PC-3 (cell line): ENCODE measurements at places on chromosomes 5 and 9.

DNA sequence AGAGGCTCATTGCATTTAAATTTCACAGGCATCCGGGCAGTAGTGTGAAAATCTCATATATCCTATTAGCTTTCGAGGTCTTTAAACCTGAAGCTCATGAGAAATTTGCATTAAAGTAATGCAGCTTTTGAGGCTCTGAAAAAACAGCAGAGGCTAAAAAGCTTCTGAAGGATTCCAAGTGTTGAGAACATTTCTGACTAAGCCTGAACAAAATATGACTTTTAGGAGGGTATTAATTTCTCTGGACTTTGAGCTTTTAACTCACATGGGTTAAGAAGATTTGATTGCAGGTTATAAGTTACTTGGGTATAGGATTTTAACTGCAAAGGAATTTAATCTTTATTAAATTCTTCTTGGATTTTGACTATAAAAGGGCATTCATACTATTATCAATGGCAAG lies 743.9 kb downstream of the TLE1 start:
- no peak overlapping the region for H3K4me3 ChIP-seq
- no peaks in the 10 kb centered on the region for H3K4me1 ChIP-seq
- H3K27me3 ChIP-seq = no peaks in the 10 kb centered on the region
- no peak overlapping the region for H3K27ac ChIP-seq
- DNase-seq = no peak

GRCh38 chr9:119339056-119339455 lies 30.2 kb downstream of the BRINP1 start:
- no peak overlapping the region for H3K4me3 ChIP-seq
- no peak overlapping the region for H3K27ac ChIP-seq
- no peaks in the 10 kb centered on the region for H3K4me1 ChIP-seq
- no peaks in the 10 kb centered on the region for H3K27me3 ChIP-seq
- DNase-seq = no peak

DNA sequence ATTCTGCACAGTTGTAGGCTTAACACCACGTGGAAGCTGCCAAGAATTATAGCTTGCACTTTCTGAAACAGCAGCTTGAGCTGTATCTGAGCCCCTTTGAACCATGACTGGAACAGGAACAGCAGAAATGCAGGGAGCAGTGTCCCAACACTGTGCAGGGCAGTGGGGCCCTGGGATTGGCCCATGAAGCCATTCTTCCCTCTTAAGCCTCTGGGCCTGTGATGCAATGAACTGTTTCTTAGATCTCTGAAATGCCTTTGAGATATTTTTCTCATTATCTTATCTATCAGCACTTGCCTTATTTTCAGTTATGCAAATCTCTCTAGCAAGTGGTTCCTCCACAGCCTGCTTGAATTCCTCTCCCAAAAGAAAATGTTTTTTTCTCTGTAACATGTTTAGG lies 87.0 kb upstream of the MTAP start:
- H3K36me3 ChIP-seq = no peaks in the 10 kb centered on the region
- H3K27me3 ChIP-seq = no peaks in the 10 kb centered on the region
- H3K4me3 ChIP-seq = no peak overlapping the region
- H3K4me1 ChIP-seq = peaks cover 11% of the 10 kb centered on the region; the same call in 1 of the 2 replicates

GRCh38 chr5:110638970-110639902 lies 87.2 kb downstream of the TMEM232 start:
- no peak for DNase-seq
- no peak overlapping the region for H3K4me3 ChIP-seq
- no peaks in the 10 kb centered on the region for H3K27me3 ChIP-seq
- no peaks in the 10 kb centered on the region for H3K36me3 ChIP-seq
- no peak overlapping the region for H3K27ac ChIP-seq
- H3K4me1 ChIP-seq = no peaks in the 10 kb centered on the region

GRCh38 chr5:169785771-169786618 lies 148.9 kb downstream of the DOCK2 start:
- peaks cover 10% of the 10 kb centered on the region; the same call in 1 of the 2 replicates for H3K4me1 ChIP-seq
- H3K27ac ChIP-seq = no peak overlapping the region
- peak; percentile 32 for DNase-seq
- no peak overlapping the region for H3K4me3 ChIP-seq
- no peaks in the 10 kb centered on the region for H3K36me3 ChIP-seq

GRCh38 chr5:128111818-128112448 lies 28.4 kb downstream of the SLC12A2 start:
- peaks cover 6% of the 10 kb centered on the region; the same call in 1 of the 2 replicates for H3K4me1 ChIP-seq
- DNase-seq = peak; percentile 57
- H3K36me3 ChIP-seq = peaks cover 20% of the 10 kb centered on the region
- no peak overlapping the region for H3K4me3 ChIP-seq
- H3K27ac ChIP-seq = no peak overlapping the region

DNA sequence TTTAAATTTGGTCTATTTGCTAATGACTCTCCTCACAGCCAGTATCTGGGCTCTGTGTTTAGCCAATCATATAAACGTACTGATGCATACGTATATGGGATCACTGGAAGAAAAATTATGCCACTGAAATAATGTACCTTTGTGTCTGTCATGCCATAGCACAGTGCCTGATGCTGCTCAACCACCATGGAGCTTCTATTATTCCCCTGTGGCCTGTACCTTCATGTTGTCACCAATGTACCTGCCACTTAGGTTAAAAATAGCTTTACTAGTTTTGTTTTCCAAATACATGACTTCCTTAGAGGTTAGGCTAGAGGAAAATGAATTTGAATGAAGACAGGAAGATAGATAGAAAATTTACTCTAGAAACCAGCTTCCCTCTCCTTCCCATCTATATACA lies 34.6 kb downstream of the HACD4 start:
- no peak for DNase-seq
- no peak overlapping the region for H3K4me3 ChIP-seq
- H3K27me3 ChIP-seq = no peaks in the 10 kb centered on the region
- no peak overlapping the region for H3K27ac ChIP-seq
- H3K4me1 ChIP-seq = no peaks in the 10 kb centered on the region
